Activated naive CD4-positive, alpha-beta T cell treated with anti-CD3 and anti-CD28 coated beads, Interleukin-2, amount 50 U/mL, for 72 hours (primary cell): ENCODE measurements at places on chromosomes 16 and 17. TPM values are rescaled to one million over a fixed set of nuclear protein-coding genes. Genes with fewer than 3 reads are reported as not detected.

KRT33B gene
- not detected for total RNA-seq

C16orf74 gene
- 0.46 TPM for total RNA-seq

RND2 gene
- not detected for total RNA-seq

DPEP2 gene
- 6.3 TPM for total RNA-seq

TSR3 gene
- 50.8 TPM for total RNA-seq

FAM171A2 gene
- 0.43 TPM for total RNA-seq

DNA sequence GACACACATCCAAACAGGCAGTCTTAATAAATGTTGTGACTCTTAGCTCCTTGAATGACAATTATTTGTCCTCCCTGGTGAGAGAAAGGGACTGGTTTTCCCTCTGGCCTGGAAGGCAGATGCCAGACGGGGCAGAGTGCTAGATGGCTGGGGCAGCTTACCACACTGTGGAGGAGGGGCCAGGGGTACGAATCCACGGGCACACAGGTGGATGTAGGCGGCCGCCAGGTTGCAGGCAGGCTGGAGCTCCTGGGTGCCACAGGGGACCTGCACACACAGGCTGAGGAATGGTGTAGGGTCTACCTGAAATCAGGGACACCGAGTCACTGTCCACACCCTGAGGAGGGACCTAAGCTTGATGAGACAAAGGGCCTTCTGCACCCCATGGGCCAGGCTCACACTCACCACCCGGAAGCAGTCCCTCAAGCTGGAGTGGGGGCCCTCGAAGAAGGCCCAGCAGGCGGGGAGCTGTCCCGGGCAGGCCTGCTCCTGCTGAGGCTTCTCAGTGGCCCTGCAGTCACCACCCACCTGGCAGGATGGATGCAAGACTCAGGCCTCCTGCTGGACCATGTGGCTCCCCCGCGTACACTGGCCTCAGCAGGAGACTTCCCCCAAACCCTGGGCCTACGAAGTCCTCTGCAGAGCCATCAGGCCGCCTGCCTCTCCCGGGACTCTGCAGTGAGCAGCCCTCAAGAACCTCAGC, 38.4 kb downstream of the RMI2 start:
- DNase-seq: no peak

DNA sequence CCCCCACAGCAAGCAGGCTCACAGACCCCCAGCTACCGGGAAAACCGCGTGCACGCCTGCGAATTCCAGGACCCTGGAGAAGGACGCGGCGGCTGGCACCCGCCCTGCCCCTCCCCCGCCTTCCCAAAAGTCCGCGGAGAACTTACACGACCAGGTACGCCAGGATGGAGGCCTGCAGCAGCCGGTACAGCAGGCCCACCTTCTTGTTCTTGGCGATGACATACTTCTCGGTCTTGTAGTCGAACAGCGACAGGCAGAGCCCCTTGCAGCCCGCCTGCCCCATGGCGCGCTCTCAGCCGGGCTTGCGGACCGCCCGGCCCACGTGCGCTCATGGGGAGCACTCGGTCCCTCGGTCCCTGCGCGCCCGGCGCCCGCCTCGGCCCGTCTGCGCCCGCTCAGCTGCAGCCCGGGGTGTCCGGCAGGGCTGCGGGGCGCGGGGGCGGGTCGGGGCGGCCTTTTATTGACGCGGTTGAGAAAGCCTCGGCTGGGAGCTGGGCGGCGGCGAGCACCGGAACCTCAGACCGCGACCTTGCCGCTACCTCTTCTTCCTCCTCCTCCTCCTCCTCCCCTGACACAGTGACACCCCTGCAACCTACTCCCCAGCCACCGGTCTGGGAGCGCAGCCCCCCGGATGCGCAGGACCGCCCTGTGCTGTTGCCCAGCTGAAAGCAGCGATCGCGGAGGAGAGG, at the start of gene P2RX5:
P2RX5 (minus strand) TSS at position 433 of the 689 bp plus-strand sequence; CDS start at position 283, 150 bp downstream.
- DNase-seq: peak; percentile 45

GRCh38 chr17:44345454-44346026, 438 bp downstream of the GRN start:
- DNase-seq: peak; percentile 42

GRCh38 chr16:962901-963814, 7.6 kb downstream of the LMF1 start:
- no peak for DNase-seq

GRCh38 chr17:46877466-46877865, 26.1 kb downstream of the WNT9B start:
- DNase-seq: no peak

DNA sequence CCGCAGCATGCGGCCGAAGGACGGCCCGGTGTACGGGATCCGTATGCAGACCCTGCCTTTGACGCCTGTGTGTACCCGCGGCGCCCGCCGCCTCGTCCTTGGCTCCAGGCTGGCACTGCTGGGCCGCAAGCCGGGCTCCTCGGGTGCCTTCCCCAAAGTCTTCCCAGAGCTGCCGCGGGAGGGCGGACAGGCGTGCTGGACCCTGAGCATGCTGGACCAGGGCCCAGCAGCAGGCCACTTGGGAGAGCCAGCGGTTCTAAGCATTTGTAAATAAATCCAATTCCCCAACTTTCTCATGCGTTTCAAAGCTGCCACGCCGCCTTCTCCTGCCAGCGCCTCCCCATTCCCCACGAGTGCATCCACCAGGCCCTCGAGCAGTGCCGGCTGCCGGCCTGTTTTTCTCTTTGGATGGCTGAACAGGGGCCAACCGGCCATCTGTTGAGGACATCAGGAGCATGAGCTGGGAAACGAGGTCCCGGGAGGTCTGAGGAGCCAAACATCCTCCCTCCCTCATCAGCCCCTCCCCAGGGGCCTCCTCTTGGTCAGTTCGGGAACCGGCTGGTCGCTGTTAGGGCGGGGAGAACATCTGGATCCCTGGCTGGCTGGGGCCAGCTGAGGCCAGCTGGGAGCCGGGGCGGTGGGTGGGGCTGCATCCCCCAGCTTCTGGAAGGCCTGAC, 20.5 kb upstream of the PABPN1L start:
- DNase-seq: no peak

- DNase-seq: peak; percentile 83
These were observed 627 bp upstream of the TSPOAP1 start for GRCh38 chr17:58329035-58329809.

GRCh38 chr16:56589141-56590039, at the start of gene MT3:
TSS of gene MT3 (plus strand) at chr16:56589528. CDS start at chr16:56589591, 63 bp downstream.
- no peak for DNase-seq

DNA sequence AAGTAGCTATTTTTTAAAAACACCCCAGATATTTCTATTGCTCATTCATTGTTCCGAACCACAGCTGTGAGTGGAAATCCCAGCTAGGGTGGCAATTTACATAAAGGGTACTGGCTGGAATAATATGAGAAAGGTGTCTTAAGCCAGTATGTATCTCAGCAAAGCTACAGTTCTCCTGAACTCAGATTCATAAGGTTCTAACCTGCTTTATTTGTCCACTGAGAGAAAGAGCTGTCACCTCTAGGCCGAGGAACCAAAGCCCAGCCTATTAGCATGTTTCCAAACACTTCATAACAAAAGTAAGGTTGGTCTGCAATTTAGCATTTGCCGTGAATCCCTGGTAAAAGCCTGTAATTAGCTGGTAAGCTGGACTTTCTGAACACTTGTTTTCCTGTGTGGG, 57.0 kb upstream of the CLEC19A start:
- no peak for DNase-seq

DNA sequence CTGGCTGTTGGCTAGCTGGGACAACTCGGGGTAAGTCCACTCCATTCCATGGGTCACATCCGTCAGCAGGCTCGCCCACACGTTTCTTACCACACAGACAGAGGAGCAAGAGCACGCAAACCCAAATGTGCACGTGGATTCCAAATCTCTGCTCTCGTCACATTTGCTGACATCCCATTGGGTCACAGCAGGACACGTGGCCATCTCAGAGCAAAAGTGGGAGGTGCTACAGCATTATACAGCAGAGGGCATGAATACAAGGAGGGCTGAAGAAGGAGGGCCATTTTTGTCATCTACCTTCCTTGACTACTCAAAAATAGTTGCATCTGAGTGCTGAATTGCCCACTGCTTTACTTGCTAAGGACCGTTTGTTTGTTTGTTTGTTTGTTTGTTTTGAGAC, 84.7 kb downstream of the RBBP6 start:
- DNase-seq: no peak

DNA sequence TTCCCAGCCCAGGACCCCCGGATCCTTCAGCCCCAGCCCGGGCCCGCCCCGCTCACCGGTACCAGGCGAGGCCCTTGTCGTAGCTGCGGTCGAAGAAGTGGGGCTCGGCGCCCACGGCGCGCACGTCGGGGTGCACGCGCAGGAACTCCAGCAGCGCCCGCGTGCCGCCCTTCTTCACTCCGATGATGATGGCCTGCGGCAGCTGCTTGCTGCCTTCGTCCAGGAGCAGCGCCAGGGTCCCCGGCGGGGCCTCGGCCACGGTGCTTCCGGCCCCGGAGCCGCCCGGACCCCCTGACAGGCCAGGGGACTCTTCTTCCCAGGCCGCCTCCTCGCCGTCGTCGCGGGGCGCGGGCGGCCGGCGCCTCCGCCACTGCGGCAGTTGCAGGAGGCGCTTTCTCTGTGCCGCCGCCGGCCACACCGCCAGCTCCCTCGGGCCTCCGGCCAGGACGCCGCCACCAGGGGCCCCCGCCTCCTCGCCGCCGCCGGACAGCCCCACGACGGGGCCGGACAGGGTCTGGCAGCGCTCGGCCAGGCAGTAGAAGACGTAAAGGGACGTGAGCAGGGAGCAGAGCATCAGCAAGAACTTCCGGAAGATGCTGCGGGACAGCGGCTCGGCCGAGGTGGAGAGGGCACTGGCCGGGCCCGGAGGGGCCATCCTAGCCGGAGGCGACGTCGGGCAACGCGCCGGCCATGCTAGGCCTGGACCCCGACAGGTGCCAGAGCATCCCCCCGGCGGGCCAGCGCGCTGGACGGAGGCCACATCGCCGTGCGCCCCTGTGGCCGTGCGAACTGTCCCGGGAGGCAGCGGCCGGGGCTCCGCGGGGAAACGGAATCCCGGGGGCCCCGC, 1.0 kb downstream of the HS3ST3A1 start:
- no peak for DNase-seq

DNA sequence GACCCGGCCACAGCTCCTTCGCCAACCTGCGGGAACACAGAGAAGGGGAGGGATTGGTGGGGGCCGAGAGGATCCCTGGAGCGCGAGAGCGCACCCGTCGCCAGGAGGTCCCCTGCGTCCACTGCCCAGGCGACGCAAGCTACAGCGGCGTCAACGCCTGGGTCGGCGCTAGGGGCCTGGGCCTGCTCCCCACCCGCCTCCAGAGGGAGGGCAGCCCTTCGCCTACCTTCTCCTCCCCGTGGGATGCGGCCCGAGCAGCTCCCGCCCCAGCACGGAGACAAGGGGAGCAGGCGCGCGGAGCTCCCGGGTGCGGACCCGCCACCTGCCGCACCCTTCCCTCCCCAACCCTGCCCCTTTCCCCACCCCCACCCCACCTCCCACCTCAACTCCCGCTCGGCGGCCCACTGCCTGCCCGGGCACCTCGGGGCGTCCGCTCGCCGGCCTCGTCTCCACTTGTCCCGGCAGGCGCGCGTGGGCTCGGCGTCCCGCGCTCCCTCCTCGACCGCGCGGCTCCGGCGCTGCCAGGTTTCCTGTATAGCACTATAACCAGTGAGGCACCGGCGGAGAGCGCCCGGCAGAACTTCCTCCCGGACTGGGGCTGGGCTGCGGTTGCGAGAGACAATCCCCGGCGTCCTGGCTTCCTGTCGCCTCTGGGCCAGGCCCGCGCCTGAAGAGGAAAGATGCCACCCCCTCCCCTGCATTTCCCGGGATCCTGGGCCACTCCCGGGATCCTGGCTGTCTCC, 119.1 kb upstream of the SMURF2 start:
- DNase-seq: peak; percentile 57

GRCh38 chr17:46811978-46812583, 6.4 kb downstream of the WNT3 start:
- no peak for DNase-seq

DNA sequence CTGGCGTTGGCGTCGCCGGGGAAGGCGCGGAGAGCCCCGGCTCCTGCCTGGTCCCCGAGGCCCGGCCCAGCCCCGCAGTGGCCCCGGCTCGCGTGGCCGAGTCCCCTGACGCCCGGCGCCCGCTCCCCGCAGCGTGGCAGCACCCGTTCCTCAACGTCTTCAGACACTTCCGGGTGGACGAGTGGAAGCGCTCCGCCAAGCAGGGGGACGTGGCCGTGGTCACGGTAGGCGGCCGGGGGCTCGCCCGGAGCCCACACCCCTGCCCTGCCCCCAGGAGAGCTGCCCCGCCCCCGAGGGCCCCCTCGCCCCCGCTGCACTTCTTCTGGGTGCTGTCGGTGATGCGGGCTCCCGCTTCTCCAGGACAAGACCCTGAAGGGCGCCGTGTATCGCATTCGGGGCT, 466 bp downstream of the WDR90 start:
- peak; percentile 26 for DNase-seq

DNA sequence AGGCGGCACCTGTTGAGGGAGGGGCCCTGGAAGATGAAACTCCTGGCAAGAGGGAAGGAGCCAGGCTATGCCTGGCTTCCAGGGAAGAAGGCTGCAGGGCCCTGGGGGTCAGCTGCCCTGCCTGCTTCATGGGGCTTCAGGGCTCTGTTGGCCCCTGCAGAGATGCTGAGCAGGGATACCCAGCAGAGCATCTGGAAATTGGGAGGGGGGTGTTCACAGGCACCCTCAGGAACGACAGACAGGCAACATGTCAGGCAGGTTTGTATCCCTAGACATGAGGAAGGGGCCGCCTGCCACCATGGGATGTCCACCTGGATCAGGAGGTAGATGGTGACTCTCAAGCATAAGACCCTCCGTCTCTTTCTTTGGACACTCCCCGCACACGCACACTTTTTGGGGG, 13.8 kb upstream of the ZNF423 start:
- DNase-seq: no peak

DNA sequence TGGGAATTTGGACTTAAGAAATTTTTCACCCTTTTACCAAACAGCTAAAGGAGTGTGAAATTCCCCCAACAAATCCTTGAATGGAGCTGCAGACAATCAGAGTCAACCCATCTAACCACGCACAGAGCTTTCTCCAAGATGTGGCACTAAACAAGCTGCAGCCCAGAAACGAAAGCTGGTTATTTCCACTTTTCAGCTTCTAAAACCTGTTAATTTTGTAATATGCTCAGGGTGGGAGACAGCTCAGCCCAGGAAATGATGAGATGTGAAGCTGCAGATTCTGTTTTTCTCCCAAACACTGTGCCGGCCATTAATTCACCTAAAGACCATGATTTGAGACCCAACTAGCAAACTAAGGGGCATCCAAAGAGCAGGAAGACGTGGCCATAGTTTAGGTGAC, 33.2 kb upstream of the ABR start:
- no peak for DNase-seq

DNA sequence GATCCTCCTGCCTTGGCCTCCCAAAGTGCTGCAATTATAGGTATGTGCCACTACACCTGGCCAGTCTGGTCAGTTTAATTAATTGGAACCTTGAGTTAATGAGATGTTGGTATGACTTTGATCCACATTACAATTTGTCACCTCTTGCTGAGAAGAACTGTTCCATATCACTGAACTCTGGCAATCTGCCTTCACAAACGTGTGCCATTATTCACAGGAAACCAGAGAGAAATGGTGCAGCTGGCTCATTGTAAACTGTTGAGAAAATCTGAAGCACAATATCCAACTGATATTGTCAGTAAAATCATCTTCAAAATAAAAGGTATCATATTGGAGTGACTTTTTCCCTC, 39.3 kb upstream of the YPEL2 start:
- DNase-seq: no peak
